A549 treated with ZK216348 at 1 μM for 4 hours (cell line): ENCODE measurements at places on chromosomes 5 and 9. TPM values are rescaled to one million over a fixed set of nuclear protein-coding genes. Genes with fewer than 3 reads are reported as not detected.

Gene TNC
- 0.59 to 2.3 TPM (median 1.0 TPM) in 5 replicates for total RNA-seq

Gene BTNL9
- 0.53 to 1.5 TPM (median 0.99 TPM) in 5 replicates for total RNA-seq

Gene TMEM267
- total RNA-seq = 16.8 to 24.2 TPM (median 19.5 TPM) in 5 replicates

Gene ADAMTSL1
- total RNA-seq = 0.04 TPM in 1 of 5 replicates, not detected in the others

Gene PCDHA9
- 0.04 TPM in 1 of 5 replicates, not detected in the others for total RNA-seq

Gene ZDHHC11
- 11.9 to 21.0 TPM (median 19.8 TPM) in 5 replicates for total RNA-seq

Gene ADGRD2
- not detected in 5 replicates for total RNA-seq

Gene SNCAIP
- total RNA-seq = not detected in 5 replicates

Gene FOXD4L6
- not detected in 5 replicates for total RNA-seq

Gene LTC4S
- total RNA-seq = 0.63 TPM in 1 of 5 replicates, not detected in the others

Gene FAM221B
- not detected in 5 replicates for total RNA-seq
